ENCODE measurements at places on chromosomes 5 and 9.

GRCh38 chr5:136330353-136331038 is 34.8 kb downstream of the TRPC7 start:
- DNase-seq, result no peak

GRCh38 chr5:50947906-50948683 is 281.7 kb downstream of the PARP8 start:
- no peak for DNase-seq

DNA sequence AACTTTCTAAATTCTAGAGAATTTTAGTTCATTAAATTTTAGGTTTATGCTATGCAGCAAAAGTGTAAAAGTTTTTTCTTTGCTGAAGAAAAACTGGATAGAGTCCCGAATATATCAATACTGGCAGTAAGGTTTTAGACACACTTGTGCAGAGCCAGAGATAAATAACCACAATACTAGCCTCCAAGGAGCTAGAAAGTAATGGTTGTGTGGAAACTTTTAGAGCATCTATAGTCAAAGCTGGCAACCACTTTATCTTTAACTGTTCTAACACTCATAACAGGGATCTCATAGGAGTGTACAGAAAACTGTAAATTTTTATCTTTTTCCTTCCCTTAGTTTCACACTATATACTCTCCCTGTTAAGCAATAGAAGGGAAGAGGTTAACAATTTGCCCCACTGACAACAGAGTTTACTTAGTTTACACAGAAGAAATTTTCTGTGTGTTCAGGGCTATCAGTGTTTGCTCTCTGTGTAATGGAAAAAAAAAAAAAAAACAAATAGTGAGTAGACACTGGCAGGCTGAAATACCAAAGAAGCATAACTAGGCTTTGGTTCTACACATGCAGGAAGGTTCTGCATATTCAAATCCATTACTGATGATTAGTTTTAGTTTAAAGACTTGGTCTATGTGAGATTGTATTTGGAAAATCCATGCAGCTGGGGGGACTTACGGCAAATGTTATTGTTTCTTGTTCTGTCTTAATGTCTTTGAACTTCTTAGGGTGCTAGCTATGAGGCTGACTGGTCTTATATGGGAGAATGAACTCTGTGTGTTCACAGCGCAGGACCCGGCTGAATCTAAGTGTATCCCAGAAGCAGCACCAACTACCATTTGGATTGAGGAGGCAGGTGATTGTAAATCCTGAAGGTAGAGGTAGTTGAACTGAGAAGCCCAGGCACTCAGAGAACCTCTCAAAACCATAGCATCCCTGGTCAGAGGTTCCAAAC is 187.6 kb downstream of the PCSK1 start:
- DNase-seq, result no peak

DNA sequence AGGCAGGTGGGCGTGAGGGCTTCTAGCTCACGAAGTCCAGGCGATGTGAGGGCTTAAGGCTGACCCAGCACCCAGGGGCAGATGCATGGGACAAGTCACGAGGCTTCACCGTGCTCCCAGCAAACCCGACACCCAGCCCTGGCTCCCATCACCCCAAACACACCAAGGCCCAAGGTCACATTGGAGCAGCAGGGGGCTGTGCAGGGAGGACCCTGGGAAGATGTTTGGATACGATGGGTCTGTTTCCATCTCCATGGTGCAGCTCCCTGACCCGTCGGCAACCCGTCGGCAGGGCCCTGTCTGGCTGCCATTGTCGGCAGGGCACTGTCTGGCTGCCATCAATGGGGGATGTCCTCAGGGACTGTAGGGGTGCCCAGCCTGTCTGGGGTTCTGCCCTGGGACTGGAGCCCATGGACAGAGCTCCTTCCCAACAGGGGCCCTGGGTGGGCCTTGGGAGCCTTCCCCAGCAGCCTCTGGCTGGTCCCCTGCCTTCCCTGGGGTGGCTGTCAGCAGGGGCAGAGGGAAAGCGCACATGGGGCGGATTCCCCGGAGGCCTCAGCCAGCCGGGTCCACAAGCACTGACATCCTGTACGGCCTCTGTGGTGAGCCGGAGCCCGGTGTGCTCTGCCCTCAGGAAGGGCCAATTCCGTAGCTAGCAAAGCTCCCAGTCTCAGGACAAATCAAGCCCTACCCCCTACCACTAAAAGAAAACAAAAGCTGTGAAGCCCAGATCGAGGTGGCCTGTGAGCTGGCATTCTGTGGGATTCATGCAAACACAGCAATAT is 47.1 kb downstream of the NACC2 start:
- DNase-seq, result no peak

DNA sequence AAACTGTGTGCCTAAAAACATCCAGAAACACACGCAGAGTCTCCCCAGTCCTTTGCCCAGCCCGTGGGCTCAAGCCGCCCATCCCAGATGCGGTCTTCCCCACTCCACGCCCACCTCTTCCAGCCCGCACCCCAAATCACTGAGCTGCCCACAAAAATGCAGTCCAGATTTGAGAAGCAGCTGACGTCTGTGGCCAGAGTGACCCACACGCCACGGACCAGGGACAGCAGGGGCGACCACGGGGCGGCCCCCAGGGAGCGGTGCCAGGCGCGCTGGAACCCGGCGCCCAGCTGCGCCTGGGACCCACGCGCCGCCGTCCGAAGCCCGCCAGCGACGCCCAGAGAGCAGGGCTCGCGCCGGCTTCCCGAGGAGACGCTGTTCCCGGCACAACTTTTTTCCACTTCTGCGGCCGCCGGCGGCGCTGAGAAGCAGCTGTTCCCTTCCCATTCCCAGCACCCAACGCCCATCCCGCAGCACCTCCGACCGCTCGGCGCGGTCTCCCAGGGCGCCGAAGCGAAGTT is 674 bp downstream of the LHFPL2 start:
- DNase-seq, result peak; percentile 83

DNA sequence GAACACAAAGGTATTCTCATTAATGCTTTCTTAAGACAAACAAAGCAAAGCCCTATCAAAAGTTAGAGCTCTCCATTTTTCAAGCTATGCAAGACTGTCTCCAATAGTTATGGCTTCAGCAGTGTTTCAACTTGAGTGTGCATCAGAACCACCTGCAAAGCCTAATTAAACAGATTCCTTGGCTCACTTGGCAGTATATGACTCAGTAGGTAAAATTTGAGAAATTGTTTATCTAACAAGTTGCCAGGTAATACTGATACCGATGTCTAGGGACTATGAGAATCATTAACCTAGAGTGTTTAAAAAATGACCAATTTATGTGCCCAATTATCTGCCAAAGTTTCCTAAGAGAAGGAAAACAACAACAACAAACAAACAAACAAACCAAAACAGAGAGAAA is 60.3 kb upstream of the PARP8 start:
- no peak for DNase-seq

DNA sequence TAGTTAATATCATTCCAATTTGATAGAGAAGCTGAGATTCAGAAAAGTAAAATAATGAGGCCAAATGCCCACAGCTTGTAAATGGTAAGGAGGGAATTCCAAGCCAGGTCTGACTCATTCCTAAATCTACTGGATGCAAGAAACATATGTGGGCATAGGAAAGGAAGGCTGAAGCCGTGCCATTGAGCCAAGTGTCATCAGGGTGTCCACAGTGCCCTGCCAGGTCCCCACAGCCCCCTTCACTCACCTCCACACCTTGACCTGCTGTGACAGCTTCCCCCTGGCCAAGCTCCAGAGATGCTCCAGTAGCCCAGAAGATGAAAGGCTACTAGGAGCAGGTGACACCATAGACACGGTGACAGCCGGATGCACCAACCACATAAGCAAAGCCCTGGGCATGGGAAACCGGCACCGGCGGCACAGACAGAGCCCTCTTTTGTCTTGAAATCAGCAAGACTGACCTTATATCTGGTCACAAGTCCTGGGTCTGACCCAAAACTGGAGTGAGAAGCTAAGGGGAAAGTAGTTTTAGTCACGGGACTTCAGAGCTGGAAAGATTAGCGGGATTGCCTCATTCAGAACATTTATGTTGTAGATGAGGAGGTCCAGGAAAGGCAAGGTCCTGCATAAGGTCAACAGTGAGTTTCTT is 20.1 kb upstream of the FAT2 start:
- no peak for DNase-seq

DNA sequence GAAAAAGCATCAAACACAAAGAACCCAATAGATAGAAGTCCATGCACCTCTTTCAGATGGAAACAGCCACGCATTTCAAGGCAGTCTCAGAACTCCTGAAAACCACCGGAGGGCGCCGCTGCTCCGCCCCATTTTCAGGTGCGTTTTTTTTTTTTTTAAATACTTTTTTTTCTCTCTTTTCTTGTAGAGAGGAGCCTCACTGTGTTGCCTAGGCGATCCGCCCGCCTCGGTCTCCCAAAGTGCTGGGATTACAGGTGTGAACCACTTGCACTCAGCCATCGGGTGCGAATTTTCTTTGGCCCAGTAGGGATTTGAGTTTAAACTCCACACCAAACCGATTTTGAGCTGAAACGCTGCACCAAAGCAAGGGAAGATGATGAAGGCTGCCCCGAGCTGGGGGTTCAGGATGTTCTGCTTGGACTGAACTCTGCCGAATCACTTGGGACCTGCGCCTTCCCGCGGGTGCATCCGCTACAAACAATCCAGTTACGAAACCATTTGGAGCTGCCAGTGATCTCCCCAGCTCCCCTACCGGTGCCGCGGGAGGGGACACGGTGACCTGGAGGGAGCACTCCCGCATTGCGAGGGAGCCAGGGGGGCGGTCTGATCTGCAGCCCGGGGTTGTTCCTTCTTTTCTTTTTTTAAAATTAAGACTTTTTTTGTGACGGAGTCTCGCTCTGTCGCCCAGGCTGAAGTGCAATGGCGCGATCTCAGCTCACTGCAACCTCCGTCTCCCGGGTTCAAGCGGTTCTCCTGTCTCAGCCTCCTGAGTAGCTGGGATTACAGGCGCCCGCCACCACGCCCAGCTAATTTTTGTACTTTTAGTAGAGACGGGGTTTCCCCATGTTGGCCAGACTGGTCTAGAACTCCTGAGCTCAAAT is 1.4 kb downstream of the PTGR1 start:
- DNase-seq, result peak; percentile 69

DNA sequence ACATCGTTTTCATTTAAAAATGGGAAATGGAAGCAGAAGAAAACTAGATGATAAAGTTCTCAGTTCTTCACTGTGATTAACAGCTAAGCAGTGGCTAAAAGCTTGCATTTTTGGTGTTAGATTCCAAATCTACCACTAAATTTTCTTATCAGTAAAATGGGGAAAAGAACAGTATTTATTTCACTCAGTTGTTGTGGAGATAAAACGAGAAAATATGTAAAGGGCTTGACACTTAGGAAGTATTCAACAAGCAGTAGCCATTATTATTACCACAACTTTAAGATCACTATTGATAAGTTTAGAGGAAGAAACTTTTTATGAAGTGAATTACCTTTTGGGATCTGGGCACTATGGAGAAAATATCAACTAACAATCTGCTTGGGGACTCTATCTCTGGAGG is 4.5 kb downstream of the STOM start:
- DNase-seq, result no peak

DNA sequence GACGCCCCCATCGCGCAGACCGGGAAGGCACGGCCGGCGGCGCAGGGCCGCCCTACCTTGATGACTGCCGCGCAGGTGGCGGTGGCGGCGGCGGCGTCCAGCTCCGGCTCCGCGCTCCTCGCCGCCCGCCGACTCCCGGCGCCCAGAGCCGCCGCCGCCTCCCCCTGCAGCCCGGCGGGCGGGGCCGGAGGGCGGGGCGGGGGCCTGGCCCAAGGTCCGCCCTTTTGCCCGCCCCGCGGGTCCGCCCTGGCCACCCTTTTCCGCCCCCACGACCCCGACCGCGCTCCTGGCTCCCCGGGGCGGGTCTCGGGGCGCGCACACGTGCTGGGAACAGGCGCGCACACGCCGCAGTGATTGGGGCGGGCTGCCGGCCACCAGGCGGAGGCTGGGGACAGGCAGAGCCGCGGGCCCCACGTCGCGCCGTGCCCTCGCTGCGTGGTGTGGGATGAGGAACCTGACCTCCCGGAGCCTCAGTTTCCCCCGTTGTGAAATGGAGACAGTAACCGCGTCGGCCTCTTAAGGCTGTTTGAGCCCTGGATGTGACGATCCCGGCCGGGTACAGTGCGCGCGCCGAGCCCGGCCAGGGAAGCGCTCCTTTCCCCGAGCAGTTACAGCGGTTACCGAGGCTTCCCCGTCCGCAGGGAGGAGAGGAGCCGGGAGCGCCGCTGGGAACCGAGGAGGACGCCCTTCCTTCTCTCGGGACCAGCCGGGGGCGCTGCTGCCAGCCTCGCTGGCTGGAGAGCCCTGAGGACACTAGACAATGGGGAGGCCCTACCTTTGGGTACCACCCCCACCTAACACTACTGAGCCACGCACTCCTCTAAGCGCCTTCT is at the start of gene CORO2A:
Gene CORO2A, minus strand, starts transcription at position 135 of the 833 bp plus-strand sequence. CDS start 34,977 bp downstream, outside the sequence.
- DNase-seq, result no peak

DNA sequence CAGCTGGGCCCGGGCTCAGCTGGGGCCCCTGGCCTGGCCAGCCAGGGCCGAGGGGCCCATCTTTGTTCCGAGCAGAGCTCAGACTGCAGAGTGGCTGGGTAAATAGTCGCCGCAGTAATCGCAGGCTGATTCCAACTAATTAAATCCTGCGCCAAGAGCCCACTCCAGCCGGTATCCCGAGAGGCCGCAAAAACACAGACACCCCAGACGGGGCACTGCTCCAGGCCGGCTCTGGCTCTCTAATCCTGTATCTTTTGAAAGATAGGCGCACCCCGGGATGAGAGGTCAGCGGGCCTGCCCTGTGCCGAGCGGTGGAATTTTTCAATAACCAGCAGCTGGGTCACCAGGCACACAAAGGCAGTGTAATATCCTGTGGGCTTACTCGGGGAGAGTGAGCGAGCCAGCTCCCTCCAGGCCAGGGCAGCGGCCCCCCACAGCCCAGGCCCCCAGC is 57.7 kb downstream of the LMX1B start:
- DNase-seq, result no peak

DNA sequence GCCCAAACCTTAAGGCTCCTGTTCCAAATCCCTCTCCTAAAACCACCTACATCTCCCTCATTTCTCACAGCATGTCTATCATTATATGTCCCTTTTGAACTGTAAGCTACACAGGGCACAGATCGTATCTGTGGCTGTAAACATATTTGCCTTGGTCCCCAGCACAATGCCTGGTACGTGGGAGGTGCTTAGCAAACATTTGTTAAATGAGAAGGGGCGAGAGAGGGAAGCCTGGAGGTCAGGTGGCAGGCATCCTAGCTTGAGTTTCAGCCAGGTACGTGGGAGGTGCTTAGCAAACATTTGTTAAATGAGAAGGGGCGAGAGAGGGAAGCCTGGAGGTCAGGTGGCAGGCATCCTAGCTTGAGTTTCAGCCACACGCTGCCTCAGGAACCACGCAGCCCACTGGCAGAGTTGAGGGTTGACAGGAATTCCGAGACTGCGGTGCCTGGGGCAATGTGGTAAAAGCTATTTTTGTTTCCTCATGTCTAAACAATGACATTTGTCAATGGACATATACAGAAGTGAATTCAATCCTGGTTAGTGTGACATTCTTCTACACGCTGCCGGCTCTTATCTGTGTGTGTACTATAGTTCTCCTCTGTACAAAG is 113.6 kb downstream of the EFNA5 start:
- DNase-seq, result no peak

Data from left forelimb (tissue), 1 donor.